ENCODE measurements at places on chromosomes 4 and X. TPM values are rescaled to one million over a fixed set of nuclear protein-coding genes. Genes with fewer than 3 reads are reported as not detected.

Gene UBQLN2
- 12.2 TPM for total RNA-seq

Gene PABPC5
- total RNA-seq, result 2.2 TPM

Gene CXCL9
- not detected for total RNA-seq

Gene PABPC1L2A
- not detected for total RNA-seq

Gene KDR
- 0.30 TPM for total RNA-seq

Gene BST1
- 8.7 TPM for total RNA-seq

Gene RBM46
- 0.52 TPM for total RNA-seq

Gene CSN1S1
- not detected for total RNA-seq

Measured in renal cortical epithelial cell (primary cell).